Right renal cortex interstitium (tissue), 3 donors: ENCODE measurements at places on chromosomes 3 and 15.

GRCh38 chr3:183122257-183122932, 23.1 kb upstream of the MCCC1 start:
- no peak for DNase-seq

DNA sequence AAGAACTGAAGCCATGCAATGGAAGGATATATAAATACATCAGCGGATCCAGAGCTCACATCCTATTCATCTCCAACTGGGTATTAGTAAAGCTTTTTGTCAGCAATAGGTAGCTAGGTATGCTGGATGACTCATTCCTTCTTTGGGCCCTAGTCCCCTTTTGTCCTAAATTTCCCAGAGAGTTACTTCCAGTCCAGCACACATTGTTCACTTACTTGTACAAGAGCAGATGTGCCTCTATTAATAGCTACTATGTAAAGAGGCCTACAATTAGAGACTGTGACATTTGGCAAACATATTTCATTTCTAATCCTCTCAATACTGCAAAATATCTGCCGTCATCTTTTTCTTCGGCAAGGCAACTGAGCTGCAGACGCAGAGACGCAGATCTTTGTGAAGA, 1.7 kb upstream of the SLC4A7 start:
- no peak for DNase-seq

DNA sequence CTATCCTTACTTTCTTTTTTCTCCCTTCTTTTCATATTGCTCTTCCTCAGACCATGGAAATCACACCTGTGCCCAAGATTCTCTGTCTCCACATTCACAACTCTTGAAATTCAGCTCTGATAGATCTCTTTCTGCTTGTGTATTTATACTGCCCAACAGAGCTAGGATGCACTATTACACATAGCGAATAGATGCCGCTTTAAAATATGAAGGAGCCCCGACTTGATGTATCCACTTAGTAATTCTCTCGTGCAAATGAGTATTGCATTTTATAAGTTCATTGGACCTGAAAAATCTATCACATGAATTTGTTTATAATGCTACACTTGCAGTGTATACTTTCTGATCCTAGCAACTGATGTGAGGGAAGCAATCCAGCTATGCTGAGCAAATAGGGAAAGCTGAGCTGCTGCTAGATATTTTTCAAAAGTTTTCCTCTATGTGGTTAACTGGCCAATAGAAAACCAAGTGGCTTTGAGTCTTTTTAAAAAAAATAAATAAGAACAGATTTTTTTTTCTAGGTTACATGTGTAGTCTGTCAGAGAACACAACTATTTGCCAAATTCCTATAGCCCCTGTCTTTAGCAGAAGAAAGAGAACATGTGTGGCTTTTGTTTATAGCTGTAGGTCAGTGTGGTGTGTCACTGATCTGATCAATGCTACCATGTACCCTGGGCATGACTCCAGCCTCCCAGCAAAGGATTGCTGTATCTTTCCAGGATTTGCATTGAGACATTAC, 64.3 kb upstream of the LEKR1 start:
- no peak for DNase-seq

- DNase-seq: no peak
These were observed 428.0 kb downstream of the ROBO1 start for GRCh38 chr3:79339846-79340245.
